SJSA1 (cell line): ENCODE measurements at places on chromosomes 7 and 10. TPM values are rescaled to one million over a fixed set of nuclear protein-coding genes. Genes with fewer than 3 reads are reported as not detected.

Gene KNDC1
- total RNA-seq = 0.11 TPM in 1 of 2 replicates, not detected in the other

Gene LRRC72
- total RNA-seq = not detected in 2 replicates

Gene SEMA4G
- total RNA-seq = 0.42 and 0.88 TPM in 2 replicates

Gene CREM
- total RNA-seq = 18.9 and 38.6 TPM in 2 replicates

Gene UTF1
- not detected in 2 replicates for total RNA-seq

Gene GPR141
- not detected in 2 replicates for total RNA-seq

Gene MBL2
- total RNA-seq = not detected in 2 replicates

Gene FFAR4
- total RNA-seq = not detected in 2 replicates

Gene TRPV6
- total RNA-seq = under 0.01 TPM in 1 of 2 replicates, not detected in the other

Gene WAPL
- 38.7 and 50.2 TPM in 2 replicates for total RNA-seq

Gene IL6
- total RNA-seq = 3.3 and 5.8 TPM in 2 replicates

Gene ELFN1
- not detected in 2 replicates for total RNA-seq

Gene NEUROG3
- total RNA-seq = not detected in 2 replicates

Gene ENKUR
- total RNA-seq = not detected in 2 replicates

Gene COL13A1
- 74.8 and 95.4 TPM in 2 replicates for total RNA-seq

Gene COL28A1
- not detected in 2 replicates for total RNA-seq

Gene NRBF2
- total RNA-seq = 12.0 and 25.7 TPM in 2 replicates

Gene SUN3
- 17.0 and 24.4 TPM in 2 replicates for total RNA-seq

Gene GPR15LG
- not detected in 2 replicates for total RNA-seq

Gene ABCC2
- total RNA-seq = 0.47 and 1.3 TPM in 2 replicates

Gene GNAI1
- 79.9 and 90.7 TPM in 2 replicates for total RNA-seq

Gene GNGT1
- not detected in 2 replicates for total RNA-seq

Gene PTN
- total RNA-seq = 56.7 and 70.6 TPM in 2 replicates

Gene ATOH7
- not detected in 2 replicates for total RNA-seq

Gene NODAL
- total RNA-seq = not detected in 2 replicates

Gene PIP
- not detected in 2 replicates for total RNA-seq

Gene GHITM
- 221 and 295 TPM in 2 replicates for total RNA-seq
